ENCODE measurements at places on chromosomes 13 and 19. TPM values are rescaled to one million over a fixed set of nuclear protein-coding genes. Genes with fewer than 3 reads are reported as not detected.

DNA sequence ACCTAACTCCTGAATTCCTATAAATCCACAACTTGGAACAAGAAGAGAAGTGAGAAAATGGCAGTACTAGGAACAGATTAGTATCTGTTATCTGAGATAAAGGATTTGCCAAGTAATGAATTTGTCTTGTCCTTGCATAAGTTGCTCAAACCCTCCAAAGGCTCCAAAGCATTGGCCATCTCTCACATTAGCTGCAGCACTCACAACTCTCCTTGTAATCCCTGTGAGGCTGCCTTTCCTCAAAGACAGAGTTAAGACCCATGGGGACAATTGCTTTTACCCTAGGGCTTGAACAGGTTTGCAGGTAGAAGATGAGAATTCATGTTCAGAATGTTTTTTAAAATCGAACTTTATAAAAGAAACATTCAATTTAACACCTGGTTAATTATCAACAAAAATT is 1702.2 kb downstream of the EFNB2 start:
- no peaks in the 10 kb centered on the region for H3K36me3 ChIP-seq
- H3K27me3 ChIP-seq = no peaks in the 10 kb centered on the region
- H3K4me1 ChIP-seq = no peaks in the 10 kb centered on the region
- H3K27ac ChIP-seq = no peak overlapping the region

DNA sequence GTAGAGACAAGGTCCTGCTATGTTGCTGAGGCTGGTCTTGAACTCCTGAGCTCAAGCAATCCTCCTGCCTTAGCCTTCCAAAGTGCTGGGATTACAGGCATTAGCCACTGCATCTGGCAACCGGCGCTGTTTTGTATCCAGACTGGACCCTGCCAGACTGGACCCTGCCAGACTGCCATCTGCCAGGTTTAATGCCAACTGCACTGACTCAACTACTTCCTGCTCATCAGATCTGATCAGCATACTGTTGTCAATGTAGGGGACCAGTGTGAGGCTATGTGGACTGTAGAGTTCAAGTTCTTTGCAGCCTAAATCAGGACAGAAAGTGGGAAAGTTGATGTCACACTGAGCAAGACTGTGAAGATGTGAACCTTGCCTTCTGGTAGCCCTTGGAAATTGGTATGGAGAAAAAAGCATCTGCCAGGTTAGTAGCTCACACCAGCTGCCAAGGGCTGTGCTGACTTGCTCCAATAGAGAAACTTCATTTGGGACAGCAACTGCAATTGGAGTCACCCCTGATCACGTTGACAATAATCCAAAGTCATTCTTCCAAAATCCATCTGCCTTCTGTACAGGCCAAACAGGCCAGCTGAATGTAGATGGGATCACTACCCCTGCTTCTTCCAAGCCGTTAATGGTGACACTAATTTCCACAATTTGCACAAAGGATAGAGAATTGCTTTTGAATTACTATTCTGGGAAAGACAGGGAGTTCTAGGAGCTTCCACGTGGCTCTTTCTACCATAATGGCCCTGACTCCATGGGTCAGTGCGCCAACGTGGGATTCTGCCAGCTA is 36.8 kb upstream of the ATP1A3 start:
- H3K27me3 ChIP-seq = no peaks in the 10 kb centered on the region
- no peaks in the 10 kb centered on the region for H3K36me3 ChIP-seq
- no peak for DNase-seq
- H3K4me1 ChIP-seq = no peaks in the 10 kb centered on the region
- H3K27ac ChIP-seq = no peak overlapping the region
- no peak overlapping the region for H3K4me3 ChIP-seq

The PLPP2 gene
- 11.7 TPM for total RNA-seq

DNA sequence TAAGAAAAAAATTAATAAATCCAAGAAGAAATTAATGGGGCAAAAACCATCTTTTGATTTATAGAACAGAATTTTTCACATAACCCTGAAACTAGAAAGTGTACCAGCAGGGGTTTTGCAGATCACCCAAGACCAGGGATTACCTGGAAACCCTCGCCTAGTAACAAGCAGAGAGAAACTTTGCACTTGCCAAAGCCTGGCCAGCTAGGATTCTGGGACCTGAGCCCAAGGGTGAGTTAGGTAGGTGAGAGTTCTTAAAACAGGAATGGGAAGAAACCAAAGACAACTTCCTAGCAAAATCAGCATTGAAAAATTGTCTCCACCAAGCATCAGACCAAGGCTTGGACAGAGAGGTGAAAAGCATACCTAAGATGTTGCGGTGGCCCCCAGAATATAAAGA is 247.0 kb upstream of the NBEA start:
- H3K27me3 ChIP-seq = no peaks in the 10 kb centered on the region
- no peak for DNase-seq

The INSL3 gene
- not detected for total RNA-seq

The FSD1 gene
- total RNA-seq = 0.62 TPM
